Kidney tubule cell (primary cell): ENCODE measurements at places on chromosomes 16 and 17.
A peak's percentile ranks its signal among the peaks of the same experiment; 100 is the strongest.

DNA sequence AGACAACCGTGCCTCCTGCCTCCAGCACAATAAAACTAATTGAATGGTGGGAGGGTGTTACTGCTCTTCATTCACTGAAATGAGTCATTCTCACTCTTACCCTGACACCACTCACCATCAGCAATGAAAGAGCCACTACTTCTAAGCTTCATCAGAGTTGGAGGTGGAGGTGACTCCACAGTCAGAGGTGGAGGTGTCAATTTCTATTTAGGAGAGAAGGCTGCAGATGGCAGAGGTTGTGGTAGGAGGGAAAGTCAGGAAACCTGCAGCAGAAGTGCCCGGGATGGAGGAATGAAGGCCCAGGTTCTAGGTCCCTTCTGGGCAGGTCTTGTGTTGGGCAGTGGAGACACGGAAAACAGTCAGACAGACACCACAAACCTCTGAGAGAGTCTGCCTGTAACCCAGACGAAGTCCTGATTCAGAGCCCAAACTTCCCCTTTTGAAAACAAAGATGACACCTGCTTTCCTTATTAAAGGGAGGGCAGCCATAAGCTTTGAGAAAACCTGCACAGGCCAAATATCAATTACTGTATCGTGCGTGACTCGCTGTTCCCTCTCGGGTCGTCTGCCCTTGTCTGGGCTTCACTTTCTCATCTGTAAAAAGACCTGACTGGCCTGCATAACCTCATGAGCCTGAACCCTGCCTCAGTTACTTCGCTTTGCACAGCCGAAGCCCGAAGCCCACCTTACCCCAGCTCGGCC, 668 bp downstream of the ATPAF2 start:
- DNase-seq = peak; percentile 53

DNA sequence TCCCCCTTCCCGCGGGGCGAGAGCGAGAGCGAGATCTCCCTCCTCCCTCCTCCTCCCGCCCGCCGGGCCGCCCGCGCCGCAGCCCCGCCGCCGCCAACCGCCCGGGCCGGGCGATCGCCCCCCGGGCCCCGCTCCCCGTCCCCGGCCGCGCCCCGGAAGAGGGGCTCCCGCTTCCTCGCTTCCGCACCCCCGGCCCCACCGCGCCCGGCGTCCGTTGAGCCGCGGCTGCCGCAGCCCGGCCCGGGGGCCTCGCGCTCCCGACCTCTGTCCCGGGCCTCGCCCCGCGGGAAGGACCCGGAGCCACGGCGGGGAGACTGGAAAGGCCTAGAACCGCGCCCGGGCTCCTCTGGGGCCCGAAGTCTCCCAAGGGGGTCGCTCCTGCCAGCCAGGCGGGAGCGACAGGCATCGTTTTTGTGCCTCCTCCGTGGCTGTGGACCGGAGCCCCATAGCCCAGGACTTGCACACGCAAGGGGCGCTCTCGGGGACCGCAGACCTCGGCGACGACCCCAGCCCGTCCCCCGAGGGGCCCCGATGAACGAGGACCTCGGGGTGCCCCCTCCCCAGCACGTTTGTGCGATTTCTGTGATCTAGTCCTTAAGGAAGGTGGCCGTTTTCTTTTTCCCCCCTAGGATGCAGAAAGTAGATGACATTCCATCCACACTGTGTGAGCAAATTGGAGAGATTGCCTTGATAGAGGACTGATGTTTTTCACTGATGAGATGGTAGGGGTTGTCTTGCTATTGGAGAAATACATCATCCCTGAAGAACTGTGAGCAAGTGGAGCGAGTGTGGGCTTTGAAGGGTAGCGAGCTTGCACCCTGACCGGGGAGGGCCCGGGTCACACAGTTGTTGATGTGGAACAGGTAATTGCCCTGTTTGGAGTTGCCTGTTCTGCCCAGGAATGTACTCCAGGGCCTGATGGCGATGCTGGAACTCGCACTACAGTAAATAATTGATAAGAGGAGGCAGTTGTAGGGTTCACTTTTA, 611 bp downstream of the BANP start:
- peak; percentile 69 for DNase-seq

- no peak for DNase-seq
Measured at GRCh38 chr17:36184023-36184765, 7.8 kb upstream of the TBC1D3B start.

DNA sequence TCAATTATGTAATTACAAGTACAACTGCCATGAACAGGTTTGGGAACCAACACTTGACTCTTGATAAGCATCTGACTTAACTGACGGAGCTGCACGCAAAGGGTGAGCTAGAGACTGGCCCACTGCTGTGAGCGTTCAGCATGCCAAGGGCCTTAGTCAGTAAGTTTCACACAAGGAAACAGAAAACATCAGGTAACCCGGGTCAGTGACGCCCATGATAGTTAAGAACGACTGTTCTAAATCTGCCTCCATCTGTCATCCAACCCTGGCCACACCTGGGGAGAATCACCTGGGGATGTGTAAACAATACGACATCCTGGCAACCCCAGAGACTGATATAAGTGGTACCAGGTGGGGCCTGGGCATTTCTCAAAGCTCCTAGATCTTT, 12.3 kb downstream of the SMIM5 start:
- DNase-seq = peak; percentile 98

- DNase-seq = no peak
Measured at GRCh38 chr16:67245186-67245585, 2.1 kb downstream of the FHOD1 start.

DNA sequence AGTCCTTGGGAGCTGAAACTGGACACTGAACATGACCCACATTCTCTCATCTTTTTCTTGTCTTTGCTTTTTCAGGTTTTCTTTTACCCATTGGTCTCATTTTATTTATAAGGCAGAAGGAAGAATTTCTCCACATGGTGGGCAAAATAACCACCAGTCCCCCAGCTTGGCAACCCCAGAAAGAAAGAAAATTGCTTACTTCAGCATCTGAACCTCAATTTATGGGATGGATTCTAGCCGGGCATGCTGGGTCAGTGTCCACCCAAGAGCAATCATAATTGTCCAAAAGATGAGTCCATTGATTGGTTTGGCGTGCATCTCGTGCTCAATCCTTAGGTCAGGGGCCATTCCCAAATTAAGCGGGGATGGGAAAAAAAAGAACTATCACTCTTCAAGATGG, 163.7 kb downstream of the TMEM114 start:
- no peak for DNase-seq

- no peak for DNase-seq
Measured at GRCh38 chr17:40366076-40366860, 1.7 kb upstream of the GJD3 start.

DNA sequence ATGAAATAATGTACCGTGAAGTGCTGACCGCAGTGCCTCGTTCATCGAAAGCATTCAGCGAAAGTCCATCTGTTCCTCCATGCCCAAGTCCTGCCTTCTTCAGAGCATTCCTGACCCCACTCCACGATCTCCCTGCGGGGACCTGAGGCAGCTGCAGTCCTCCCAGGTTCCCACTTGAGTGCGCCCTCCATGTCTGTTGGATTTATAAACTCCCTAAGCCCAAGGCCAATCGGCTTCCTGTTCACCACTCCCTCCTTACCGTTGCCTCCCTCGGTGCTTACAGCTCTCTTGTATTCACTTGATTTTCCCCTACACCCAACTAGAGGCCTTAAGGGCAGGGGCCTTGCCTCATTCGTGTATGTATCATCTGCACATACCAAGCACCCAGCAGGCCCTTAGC, 2.8 kb downstream of the RAD51D start:
- no peak for DNase-seq

- DNase-seq = peak; percentile 47
Measured at GRCh38 chr17:1109606-1110540, 69.9 kb downstream of the ABR start.

GRCh38 chr16:1635070-1635469, 22.9 kb downstream of the CRAMP1 start:
- no peak for DNase-seq

DNA sequence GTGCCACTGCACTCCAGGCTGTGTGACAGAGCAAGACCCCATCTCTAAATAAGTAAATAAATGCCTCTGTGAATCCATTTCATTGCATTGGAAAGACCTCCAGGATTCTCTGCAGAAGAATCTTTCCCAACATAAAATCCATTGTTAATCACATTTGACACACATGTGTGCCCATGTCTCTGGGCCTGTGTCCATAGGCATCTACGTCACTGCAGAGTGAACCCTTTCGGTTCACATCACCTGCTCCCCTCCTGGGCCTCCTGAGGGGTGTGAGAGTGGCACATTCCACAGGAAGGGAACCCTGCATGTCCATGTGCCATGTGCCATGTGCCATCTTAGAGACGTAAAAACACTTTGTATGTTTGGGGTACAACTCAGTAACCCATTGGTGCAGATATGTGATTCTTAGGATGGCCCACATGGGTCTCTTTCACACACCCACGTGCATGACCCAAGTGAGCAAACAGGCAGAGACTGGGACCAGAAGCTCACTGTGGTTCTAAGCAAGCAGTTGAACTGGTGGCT, 427.5 kb downstream of the MAF start:
- DNase-seq = no peak

GRCh38 chr16:3879258-3879886, 1.1 kb downstream of the CREBBP start:
- DNase-seq = peak; percentile 38

DNA sequence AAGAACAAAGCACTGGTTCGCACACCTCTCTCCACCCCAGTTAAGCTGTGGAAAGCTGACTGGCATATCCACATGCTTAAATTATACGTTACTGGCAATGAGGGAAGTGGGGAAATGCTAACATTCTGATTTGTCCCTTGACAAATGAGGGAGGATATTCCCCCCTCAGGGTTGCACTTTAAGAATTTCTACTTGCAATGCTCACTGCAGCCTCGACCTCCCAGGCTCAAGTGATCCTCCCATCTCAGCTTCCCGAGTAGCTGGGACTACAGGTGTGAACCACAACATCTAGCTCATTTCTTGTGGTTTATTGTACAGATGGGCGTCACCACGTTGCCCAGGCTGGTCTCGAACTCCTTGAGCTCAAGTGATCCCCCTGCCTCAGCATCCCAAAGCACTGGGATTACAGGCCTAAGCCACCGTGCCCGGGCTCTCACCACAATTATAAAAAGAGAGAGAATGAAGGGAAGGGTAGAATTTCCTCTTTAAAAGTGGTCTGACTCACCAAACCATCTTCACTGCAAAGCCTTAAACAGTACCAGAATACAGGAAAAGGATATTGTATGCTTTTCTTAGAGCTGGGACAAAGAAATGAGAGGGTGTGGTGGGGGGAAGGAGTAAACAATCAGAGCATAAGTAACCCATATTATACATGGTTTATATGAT, 38.9 kb downstream of the KANSL1 start:
- no peak for DNase-seq

DNA sequence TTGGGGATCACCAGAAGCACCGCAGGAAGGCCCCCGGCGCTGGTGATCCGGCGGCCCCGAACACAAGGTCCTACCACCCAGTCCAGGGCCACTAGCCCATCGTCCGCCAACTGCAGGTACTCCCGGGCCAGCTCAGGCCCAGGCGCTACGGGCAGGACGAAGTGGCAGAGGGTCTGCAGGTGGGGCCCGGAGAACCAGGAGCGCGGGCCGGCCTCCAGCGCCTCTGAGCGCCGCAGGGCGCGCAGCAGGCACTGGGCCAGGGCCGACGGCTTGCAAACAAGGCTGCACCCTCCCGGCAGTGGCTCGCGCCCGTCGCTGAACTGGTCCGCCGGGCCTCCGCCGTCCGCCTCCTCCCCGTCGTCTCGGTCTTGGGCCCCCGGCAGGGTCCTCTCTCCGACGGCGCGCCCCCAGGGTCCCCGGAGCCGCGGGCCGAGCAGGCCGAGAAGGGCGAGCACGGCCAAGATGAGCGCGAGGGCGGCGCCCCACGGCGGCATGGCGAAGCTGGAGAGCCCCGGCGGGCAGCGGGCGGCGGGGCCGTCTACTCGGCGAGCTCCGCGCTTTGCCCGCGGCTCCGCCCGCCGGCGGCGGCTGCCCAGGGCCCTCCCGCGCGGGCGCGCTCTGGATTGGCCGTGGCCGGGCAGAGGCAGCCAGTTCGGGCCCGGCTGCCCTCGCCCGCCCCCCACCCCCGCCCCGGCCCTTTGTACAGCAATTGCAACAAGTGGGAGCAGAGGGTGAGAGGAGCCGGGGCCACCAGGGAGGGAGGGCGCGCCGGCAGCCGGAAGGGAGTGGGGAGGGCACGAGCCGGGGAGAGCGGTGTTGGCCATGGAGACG, at the start of gene ABHD15:
ABHD15 (minus strand) TSS at position 565 of the 831 bp plus-strand sequence; CDS start at position 494, 71 bp downstream.
- peak; percentile 87 for DNase-seq

GRCh38 chr17:79778504-79779083, 646 bp downstream of the CBX2 start:
- DNase-seq = no peak

DNA sequence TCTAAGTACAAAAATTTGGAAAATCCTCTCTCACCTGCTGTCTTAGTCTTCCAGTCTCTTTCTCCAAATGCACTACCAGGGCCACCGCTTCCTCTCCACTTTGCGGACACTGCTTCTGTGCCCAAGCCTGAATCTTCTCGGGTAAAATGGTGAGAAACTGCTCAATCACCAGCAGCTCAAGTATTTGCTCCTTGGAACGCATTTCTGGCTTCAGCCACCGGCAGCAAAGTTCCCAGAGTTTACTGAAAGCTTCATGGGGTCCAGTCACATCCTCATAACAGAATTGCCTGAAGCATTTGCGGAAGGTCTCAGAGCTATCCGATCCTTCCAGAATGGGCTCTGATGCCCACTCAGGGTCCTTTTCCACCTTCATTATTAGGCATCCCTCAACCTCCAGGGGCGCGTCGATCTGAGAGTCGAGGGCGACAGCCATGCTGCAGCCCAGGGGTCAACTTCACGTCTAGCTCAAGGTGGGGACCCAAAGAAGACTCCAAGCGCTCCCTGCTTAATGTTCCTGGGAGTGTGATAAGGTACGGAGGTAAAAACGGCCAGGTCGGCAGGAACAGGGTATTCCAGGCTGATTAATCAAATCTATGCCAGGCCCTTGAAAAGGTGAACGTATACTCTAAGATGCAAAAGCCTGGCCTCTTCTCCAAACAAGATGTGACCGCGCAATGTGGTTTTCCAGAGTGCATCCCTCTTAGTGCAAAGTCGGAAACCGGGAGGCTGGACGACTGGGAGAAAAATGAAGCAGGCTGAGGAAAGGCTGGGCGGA, 763 bp downstream of the ZKSCAN2 start:
- DNase-seq = no peak

- DNase-seq = peak; percentile 43
Measured at GRCh38 chr17:20284022-20284421, 183.3 kb downstream of the LGALS9B start.

GRCh38 chr16:12455287-12455798, 348.3 kb downstream of the CPPED1 start:
- DNase-seq = peak; percentile 73

GRCh38 chr16:82062645-82063058, 27.6 kb downstream of the HSD17B2 start:
- DNase-seq = no peak

DNA sequence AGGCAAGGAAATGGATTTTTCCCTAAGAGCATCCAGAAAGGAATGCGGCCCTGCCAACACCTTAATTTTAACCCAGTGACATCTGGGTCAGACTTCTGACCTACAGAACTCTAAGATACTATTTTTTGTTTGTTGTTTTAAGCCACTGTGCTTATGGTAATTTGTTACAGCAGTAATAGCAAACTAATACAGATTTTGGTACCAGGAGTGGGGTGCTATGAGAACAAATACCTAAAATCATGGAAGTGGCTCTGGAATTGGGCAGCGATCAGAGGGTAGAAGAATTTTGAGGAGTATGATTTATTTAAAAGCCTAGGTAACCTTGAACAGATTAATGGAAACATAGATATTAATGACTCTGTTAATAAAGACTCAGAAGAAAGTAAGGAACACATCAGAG, 208.2 kb downstream of the ZNF423 start:
- DNase-seq = no peak

- DNase-seq = peak; percentile 17
Measured at GRCh38 chr16:14527411-14528044, 102.5 kb downstream of the PARN start.

- DNase-seq = peak; percentile 60
Measured at GRCh38 chr16:48611329-48612137, 1.6 kb upstream of the N4BP1 start.
